ENCODE measurements at places on chromosomes 2 and 18.

DNA sequence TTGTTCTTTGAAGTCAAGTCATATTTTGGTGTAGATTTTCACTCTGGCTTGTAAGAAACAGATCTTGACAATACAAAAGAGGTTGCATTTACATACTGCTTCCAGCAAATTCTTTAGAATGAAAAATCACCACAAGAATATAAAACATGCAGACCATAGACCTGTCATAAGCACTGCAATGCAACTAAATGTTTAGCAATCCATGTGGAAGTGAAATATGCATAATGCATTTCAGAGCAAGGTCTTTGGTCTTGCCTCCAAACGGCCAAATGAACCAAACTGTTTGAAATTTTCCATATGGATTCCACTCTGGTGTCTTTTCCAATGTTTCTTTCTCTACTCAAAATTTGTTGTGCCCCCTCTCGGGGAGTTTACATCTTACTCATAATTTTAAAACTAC, 271.0 kb upstream of the CDH20 start:
- no peak for DNase-seq

DNA sequence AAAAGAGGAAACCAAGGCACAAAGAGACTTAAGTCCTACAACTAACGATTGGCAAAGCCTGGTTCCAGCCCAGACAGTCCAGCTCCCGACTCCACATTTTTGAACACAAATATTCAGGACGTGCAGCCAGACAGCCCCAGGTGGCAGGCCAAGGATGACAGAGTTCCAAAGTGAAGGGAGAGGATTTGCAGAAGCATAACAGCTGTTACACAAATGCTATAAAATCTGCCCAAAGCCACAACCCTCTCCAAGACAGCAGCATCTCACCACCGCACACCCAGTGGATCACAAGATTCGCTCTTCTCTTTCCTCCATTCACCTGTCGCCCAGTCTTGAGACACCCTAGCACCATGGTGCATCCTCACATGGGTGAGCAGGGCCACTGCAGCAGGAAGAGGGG, 227.1 kb upstream of the ID2 start:
- no peak for DNase-seq

DNA sequence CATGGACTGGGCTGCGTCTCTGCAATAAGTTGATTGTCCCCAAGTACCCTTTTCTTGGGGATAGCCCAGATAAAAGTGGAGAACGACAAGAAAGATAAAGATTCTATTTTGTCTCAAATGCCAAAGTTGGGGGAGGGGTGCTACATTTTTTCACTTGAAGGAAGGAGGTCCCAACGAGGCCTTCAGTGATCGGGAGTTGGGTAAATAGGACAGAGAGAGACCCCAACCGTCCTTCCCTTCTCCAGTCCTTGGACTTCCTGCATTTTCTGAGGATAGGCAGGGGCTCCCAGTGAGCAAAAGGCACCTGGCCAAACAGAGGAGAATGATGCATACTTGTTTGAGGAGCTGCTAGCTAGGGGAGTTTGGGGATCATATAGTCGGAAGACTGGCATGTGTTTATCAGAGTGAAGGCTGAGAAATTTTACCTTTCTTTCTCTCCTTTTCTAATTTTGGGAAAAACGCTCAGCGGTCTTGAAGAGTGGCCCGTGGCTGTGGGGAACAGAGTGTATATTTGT, 3.5 kb upstream of the EN1 start:
- no peak for DNase-seq

GRCh38 chr2:41957431-41957830, 90.4 kb upstream of the PKDCC start:
- no peak for DNase-seq

- DNase-seq = no peak
These were observed 19.2 kb downstream of the NRP2 start for GRCh38 chr2:205701509-205701908.

GRCh38 chr18:5478261-5478660, 65.5 kb downstream of the EPB41L3 start:
- DNase-seq = no peak

- DNase-seq = peak; percentile 98
These were observed 24.6 kb upstream of the KCMF1 start for GRCh38 chr2:84946204-84947009.

DNA sequence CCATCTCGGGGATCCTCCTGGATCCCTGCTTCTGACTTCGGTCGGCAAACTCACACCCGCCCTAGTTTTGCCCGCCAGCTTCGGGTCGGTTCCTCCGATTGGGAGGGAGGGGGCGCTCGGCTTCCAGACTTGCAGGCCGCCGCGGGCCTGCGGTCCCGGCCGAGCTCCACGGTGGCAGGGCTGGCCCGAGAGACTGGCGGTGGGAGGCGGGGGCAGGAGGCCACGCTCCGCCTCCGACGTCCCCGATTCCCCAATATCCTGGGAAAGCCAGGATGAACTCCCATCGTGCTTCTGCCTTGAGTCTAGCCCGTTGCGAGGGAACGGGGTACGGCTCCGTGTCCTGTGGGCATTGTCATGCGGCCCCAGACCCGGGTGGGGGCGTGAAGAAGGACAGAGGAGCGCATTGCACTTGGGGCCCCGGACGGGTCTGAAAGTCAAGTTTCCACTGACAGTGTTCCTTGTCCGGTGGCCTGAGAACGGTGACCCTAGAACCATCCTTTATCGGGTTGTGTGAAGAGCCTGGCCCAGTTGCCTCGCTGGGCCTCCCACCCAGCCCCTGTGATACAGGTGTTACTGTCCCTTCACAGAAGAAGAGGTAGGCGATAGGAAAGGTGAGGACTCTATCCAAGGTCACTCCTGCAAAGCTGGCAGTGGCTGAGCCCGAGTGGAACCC, 2.4 kb upstream of the INHBB start:
- DNase-seq = peak; percentile 88

GRCh38 chr2:210963386-210963785, 407.0 kb downstream of the CPS1 start:
- DNase-seq = no peak

DNA sequence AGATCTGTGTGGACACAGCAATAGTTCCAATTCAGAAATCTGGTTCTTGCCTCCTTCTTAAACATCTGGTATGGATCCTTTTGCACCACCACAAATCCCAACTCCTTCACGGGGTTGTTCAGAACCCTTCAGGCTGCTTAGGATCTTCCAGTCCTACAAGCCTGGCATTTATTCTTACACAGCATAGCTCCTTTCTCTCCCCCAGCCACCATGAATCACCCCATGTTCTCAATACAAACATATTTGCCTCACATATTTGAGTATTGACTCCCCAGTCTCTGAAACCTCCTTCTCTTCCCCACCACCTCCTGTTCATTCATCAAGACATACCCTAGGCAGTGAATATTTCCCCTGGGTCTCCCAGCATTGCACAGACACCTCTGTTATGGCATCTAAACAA, 155.2 kb downstream of the ALK start:
- no peak for DNase-seq

All from SW480 (cell line).